ENCODE measurements at places on chromosomes 7 and 10. TPM values are rescaled to one million over a fixed set of nuclear protein-coding genes. Genes with fewer than 3 reads are reported as not detected.

DNA sequence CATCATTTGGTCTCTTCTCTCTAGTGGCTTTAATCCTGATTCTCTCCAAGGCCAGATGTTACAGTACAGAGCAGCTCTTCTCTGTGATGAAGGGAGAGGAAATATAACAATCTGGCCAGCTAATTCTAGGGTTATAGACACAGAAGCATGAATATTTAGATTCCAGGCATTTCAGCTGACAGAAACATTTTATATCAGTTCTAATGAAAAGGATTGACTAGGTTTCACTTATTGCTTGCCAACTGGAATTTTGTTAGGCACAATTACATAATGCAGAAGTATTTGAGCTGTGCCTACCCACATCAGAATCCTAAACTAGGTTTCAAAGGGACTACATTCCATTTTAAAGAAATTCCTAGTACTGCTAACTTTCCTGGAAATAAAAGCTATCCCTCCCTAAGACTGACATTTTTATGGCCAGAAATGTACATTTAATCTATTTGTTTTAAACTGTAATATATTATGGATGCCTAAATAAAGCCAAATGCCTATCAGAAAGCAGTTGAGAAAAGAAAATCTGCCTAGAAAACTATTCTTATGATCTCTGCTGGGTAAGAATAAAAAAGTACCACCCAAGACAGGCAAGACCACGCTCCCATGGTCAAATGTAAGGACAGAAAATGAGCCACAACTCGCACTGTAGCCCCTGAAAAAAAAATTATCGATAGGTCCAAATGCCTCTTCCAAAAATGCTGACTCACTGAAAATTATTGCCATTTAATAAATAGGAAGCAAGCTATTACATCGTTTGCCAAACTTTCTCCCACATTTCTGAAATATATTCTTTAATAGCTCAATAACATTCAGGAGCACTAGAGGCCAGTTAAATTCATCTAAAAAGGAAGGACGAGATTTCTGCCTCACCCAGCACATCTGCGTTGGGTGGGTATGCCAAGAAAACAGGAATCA is 498.1 kb downstream of the KCNMA1 start:
- DNase-seq, result no peak

GRCh38 chr7:66626331-66626934 is 2.2 kb upstream of the KCTD7 start:
- no peak for DNase-seq

GRCh38 chr10:31393844-31394243 is 74.8 kb downstream of the ZEB1 start:
- DNase-seq, result no peak

- DNase-seq, result no peak
Observed at GRCh38 chr10:133279326-133280226, 2.9 kb upstream of the ADAM8 start.

DNA sequence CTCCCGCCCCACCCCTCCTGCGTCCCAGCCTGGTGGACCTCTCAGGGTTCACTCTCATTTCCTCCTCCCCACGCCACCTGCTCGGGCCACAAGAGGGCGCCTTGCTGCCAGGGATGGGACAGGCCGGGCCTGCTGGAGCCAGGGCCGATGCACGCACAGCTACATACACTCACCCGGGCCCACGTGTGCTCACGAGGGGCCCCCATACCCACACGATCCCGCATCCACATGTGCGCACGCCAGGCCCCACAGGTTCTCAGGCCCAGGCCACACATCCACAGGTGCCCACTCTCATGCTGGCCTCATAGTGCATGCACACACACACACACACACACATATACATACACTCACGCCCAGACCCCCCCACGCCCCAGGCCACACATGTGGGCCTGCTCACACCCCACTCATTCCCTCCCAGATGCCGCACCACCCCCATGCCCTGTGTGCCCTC is 68.6 kb downstream of the LHPP start:
- peak; percentile 62 for DNase-seq

GRCh38 chr10:27899058-27899457 is 99.8 kb downstream of the ODAD2 start:
- DNase-seq, result no peak

DNA sequence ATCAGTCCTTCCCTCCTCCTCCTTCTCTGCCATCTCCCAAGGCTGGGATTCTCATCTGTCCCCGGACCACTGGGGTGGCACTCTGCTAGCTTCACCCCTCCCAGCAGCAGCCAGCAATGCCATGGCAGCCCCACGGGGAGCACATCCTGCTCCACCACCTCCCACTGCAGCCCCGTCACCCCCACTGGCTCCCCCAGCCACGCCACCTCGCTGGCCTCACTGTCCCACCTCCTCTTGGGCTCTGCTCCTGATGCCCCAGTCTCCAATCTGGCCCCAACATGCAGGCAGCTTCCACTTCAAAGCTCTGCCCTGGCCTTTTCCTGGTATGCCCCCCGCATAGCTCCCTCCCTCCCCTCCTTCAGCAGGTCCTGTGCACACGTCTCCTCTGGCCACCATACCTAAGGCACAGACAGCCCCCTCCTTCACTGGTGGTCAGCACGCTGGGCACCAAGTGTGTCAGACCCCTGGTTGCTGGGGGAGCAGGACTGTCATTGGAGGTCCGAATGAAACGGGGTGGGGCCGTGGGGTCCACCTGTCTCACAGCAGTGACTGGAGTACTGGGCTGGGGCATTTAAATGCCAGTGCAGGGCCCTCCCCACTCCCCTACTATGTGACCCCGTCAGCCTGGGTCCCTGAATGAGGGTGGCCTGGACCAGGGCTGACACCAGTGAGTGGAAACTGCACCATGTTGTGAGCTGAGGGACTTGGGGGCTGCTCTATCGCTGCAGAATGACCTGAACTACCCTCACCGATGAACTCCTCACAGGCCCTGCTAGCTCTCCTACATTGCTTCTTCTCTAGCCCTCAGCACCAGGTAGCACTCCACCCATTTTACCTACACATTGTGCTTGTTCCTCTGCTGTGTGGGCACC is 38.7 kb downstream of the RASGEF1A start:
- no peak for DNase-seq

- DNase-seq, result no peak
Observed at GRCh38 chr10:92045641-92046106, 122.1 kb downstream of the BTAF1 start.

The GIMAP7 gene
- 0.25 TPM for total RNA-seq

The NME8 gene
- total RNA-seq, result not detected

The CDCA7L gene
- total RNA-seq, result 107 TPM

The PIP4K2A gene
- 41.9 TPM for total RNA-seq

The NUP205 gene
- 91.0 TPM for total RNA-seq
